NB4 (cell line): ENCODE measurements at places on chromosomes 3 and 15.

DNA sequence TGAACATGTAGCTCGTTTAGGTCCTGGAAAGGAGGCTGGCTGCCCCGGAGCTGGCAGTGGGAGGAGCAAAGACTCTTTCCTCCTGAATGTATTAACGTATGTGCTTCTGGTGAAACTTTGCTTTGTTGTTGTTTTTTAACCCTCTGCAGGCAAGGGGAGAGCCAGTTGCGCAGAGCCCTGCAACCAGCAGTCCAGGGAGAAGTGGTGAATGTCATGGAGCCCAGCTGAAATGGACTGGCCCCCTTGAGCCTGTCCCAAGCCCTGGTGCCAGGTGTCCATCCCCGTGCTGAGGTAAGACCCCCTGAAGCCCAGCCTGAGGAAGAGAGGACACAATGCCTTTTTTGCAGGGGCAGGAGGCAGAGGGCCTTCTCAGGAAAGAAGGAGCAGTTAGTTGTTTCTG lies 33.3 kb downstream of the ST6GAL1 start:
- DNase-seq = no peak

DNA sequence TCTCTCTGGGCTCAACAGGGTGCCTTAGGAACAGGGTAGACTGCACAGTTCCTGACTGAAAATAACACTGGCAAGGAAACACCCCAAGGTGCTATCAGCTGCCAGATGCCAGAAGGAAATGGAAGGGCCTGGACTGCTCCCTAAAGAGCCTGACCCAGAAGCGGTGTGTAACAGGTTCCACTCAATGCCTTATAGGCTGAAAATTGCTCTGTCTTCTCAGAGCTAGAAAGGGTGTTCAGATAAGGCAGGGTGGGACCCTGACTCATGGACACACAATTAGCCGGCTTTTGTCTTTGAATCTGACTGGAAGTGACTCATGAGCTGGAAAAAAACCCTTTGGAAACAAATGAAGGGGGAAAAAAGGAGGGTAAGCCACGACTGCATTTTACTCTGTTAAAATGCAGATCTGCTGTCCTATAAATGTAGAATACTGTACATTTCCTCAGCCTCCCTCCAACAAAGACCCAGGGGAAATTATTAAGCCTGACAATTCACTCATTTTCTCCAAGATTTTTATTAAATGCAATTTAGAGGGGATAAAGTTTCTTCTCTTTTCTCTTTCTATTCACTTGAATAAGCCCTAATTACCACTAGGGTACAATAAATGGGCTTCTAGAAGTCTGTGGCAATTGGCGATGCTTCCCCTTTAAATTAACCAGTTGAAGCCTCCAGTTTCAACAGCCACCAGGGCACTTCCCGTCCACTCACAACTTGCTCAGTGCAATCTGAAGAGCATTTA lies 160.2 kb upstream of the TBL1XR1 start:
- DNase-seq = peak; percentile 86

DNA sequence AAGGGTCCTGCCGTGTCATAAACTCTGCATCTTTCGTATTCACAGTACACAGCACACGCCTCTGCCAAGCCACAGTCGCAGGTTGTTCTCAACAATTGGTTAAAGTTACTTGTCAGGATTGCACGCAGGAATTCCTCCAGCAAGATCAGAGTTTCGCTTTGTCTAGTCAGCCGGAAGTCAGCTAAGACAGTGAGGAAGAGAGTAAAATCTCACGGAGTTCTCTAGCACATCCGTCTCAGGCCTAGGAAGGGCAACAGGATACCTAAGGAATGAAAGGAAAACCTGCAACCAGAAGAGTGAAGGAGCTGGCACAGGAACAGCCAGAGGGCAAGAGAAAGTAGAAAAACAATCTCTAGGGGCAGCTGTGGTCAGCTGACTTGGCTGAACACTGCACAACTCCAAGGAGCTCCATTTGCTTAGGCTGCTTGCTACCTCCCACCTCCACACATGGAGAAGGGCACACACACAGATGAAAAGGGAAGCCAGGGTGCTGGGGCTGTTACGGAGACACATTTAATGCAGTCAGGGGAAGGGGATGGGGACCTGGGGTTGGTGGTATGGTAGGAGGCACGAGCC lies 23.7 kb downstream of the RORA start:
- no peak for DNase-seq

GRCh38 chr3:135918600-135918999 lies 46.9 kb upstream of the PPP2R3A start:
- peak; percentile 15 for DNase-seq

DNA sequence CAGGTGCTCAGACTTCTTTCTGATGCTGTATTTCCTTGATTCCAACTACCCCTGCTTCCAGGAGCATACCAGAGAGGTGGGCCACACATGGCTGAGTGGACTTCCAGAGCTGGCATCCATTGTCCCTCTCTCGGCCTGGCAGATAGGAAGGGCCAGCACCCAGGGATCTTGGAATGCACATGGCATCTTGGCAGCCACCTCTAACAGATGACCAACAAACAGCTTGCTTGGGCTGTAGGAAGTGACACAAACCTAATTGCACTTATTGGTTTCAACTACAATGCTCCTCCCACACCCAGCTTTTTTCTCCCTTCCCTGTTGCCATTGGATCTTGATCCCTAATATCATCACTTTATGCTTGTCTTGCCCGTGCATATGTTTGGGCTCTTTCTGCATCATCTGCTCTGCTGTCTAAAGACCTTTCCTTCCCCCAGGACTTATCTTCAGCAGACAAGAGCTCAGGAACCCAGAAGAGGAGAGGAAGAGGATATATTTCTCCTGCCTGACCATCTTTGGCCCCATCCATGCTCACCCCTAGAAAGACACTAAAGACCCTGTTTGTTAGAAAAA lies 294.6 kb downstream of the NTRK3 start:
- no peak for DNase-seq

GRCh38 chr3:124396339-124396950 lies 333.8 kb upstream of the UMPS start:
- no peak for DNase-seq

GRCh38 chr15:72902245-72902918 lies 118.8 kb upstream of the ADPGK start:
- DNase-seq = no peak

DNA sequence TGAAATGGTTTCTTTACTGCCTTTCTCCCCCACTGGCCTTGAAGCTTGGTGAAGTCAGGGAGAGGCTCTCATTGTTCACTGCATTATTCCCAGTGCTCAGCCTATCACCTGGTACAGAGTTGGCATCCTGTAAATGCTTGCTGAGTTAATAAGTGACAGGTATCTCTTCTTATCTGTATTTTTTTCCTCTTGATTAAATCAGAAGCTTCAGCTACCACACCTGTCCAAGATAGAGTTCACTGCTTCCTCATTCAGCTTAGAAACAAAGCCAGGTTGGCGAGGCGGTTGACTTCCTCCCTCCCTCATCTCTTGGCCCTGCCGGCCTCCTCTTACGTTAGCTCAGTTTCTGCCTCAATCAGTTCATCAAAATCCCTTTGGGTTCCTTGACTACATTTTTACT lies 142.8 kb downstream of the LIPC start:
- DNase-seq = no peak

DNA sequence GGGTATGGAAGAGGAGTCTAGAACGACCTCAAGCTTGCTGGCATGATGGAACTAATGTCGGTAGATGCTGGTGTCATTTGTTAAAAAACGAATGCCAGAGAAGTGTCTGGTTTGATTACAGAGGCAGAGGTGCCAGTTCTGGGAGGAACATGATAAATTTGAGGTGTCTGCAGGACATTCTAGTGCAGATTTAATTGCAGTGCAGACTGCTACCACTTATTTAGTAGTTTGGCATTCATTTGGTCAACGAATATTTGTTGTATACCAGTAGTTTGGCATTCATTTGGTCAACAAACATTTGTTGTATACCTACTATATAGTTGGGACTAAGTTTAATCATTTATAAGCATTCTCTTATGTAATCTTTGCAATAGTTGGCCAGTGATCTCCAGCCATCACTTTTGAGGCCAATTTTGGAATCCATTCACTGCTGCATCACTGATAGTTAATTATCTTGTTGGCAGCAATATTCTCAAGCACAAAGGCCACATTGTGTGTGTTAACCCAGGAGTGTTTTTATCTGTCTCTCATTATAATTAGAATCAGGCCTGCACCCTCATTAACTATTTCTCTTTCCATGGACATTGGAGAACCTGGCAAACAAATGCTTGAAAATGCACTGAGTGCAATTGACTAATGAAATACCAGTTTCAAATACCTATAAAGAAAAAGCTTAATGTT lies 19.5 kb upstream of the TGFBR2 start:
- DNase-seq = no peak

- no peak for DNase-seq
Observed at GRCh38 chr3:179701176-179701827, 48.5 kb downstream of the USP13 start.

GRCh38 chr3:50275141-50275995 lies 3.5 kb upstream of the LSMEM2 start:
- no peak for DNase-seq

- no peak for DNase-seq
Observed at GRCh38 chr3:18880691-18881090, 267.6 kb upstream of the KCNH8 start.

DNA sequence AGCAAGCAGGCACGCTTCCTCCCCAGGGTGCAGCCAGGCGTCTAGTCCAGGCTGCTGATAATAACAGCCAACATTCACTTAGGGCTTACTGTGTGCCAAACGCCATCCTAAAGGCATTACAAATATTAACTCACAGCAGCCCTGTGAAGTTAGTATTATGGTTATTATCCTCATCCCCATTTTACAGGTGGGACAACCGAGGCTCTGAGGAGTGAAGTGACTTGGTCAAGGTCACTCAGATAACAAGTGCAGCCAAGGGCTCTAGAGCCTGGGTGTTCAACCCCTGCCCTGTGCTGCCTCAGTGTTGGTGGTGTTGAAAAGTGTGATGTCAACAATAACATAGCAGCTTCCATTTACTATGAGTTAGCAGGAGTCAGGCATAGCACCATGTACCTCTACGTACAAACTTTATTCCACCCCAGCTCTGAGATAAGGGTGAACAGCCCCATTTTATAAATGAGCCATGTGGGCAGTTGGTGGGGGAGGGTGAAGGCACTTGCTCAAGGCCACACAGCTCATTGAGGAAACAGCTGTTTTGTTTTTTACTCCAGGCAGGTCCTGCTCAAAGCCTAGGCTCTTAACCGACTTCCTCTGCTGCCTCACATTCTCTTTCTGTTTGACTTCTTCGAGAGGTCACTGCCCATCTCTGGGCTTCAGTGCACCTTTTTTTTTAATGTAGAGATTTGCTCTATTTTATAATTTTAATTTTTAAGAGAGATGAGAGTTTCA lies 24.0 kb upstream of the TRH start:
- peak; percentile 88 for DNase-seq

DNA sequence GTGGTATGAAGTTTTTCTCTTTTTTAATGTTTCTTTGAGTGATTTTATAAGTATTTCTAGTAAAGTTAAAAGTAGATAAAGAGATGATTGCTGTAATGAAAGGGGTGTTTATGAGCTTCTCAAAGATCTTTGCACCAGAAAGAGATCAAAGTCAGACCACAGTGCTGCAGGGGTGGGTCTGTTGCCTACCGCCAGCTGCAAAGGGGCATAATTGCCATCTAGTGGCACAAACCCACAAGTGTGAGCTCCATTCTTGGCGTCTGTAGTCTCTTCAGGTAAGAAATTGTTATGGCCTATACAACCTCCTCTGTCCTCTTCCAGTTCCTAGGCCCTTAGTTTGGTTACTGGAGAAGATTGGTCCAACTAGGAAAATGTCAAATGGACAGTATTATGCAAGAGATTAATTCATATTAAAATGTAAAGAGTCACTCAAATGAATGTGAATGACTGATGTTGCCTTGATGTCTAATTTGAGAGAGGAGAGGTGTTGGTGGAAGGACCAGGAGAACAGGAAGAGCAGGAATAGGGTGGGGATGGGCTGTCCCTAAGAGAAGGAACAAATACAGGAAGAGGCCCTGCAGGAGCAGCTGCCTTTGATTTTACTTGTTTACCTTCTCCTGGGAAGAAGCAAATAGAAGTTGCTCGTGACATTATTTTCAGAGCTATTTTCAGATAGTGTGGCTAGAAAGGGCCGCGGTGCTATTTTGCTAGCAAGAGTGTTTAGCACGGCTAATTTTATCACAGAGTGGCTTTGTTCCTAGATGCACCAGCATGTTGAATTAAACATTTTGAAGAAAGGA lies 53.0 kb upstream of the GSK3B start:
- DNase-seq = peak; percentile 39

- DNase-seq = no peak
Observed at GRCh38 chr3:43014241-43014640, 35.1 kb downstream of the GASK1A start.

DNA sequence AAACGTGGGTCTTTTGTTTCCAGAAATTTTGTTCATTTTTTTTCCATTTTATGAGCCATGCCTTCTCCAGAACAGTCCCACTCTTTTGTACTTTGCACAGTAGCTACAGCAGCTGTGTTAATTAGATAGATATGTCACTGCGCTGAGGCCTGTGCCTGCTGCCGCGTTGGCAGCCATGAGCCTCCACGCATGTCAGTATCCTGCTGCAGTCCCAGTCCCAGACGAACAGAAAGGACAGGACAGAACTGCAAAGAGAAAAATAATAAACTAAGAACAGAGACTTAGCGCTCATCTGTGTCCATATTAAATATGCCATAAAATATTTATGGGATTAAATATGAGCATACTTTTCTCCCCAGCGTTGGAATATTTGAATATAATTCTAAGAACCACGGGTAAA lies 442.4 kb upstream of the RARB start:
- no peak for DNase-seq

DNA sequence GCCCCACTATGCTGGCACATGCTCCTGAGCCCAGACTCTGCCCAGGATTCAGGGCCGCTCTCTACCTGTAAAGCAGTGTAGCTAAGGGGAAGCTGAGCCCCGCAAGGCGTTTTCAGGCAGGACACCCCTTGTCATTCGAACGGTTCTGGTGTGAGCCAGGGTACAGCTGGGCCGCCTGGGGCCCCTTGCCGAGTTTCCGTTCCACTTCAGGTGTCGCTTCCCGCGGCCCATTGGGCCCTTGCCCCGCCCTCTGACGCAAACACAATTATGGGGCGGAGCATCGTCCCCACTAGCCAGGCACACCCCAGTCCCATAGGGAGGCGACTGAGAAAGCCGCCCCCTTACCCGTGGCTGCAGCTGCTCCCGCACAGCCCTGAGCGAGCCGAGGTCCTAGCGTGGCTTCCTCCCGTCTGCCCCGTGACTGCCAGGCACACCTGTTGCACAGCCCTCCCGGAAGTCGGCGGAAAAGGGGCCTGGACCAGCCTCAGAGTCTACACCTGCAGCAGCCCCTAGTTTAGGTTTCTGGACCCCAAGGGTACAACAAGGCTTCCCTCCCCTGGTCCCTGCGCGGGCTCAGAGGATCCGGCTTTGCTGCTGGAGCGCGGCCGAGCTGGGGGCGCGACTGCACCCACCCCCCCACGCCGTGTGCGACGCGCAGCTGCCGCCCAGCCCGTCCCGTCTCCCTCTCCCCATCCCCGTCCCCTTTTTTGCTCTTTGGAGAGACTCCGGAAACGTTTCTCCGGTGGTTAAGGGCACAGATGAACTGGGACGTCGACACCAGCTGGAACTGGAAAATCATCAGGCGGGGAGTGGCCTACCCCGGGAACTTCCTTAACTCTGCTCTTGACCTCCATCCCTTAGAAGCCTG lies at the start of gene PLSCR2:
TSS of gene PLSCR2 (minus strand) at position 412 of the 868 bp plus-strand sequence. CDS start 9,657 bp downstream, outside the sequence.
- no peak for DNase-seq

GRCh38 chr3:193377591-193377990 lies 962 bp downstream of the ATP13A5 start:
- no peak for DNase-seq
